ENCODE measurements at places on chromosomes 13 and 19.
A peak's percentile ranks its signal among the peaks of the same experiment; 100 is the strongest.

DNA sequence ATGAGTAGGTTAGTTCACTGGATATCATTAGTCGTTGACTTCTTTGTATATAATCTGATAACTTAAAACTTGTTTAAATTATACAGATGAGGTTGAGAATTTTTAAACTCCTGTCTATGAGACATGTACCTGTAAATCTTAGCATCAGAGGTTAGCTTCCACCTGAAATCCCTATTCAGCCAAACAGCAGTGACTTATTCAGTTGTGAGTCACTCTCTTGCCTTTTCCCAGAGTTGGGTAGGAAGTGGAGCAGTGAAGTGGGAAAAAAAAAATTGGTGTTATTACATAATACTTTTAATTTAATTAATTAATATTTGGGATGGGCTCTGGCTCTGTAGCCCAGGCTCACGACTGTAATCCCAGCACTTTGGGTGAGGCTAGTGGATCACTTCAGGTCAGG lies 32.9 kb downstream of the ZNF701 start:
- no peak for DNase-seq

DNA sequence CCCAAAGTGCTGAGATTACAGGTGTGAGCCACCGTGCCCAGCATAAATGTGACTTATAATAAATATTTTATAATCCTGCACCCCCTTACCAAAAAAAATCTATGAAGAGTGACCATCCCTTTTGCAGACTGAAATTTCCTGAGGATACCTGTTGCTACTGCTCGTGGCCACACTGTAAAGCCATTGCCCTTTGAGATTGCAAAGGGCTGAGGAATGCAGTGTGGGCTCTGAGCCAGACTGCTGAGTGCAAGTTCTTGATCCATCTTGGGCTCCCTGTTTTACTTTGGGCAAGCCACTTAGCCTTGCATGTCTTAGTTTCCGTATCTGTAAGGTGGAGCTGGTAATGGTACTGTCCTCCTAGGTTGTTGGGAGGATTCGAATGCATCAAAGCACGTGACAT lies 23.4 kb downstream of the SIPA1L3 start:
- DNase-seq, result no peak

- DNase-seq, result peak; percentile 5
These were observed 91.7 kb downstream of the TSHZ3 start for GRCh38 chr19:31257426-31258130.

- peak; percentile 46 for DNase-seq
These were observed 5.6 kb upstream of the GATAD2A start for GRCh38 chr19:19399733-19400433.

- no peak for DNase-seq
These were observed 204.6 kb upstream of the TSHZ3 start for GRCh38 chr19:31553846-31554215.

GRCh38 chr13:73985783-73986182 lies 148.4 kb downstream of the KLF12 start:
- no peak for DNase-seq

GRCh38 chr13:67408798-67409197 lies 178.7 kb upstream of the PCDH9 start:
- DNase-seq, result no peak

- DNase-seq, result no peak
These were observed 710.3 kb upstream of the SLITRK5 start for GRCh38 chr13:86960876-86961275.

- DNase-seq, result no peak
These were observed 82.2 kb downstream of the HS6ST3 start for GRCh38 chr13:96172066-96172465.

GRCh38 chr19:18503337-18503970 lies 18.4 kb downstream of the ELL start:
- DNase-seq, result no peak

GRCh38 chr13:73092829-73093228 lies 34.0 kb downstream of the KLF5 start:
- no peak for DNase-seq

- DNase-seq, result peak; percentile 11
These were observed 161.5 kb downstream of the MZT1 start for GRCh38 chr13:72565893-72566292.

DNA sequence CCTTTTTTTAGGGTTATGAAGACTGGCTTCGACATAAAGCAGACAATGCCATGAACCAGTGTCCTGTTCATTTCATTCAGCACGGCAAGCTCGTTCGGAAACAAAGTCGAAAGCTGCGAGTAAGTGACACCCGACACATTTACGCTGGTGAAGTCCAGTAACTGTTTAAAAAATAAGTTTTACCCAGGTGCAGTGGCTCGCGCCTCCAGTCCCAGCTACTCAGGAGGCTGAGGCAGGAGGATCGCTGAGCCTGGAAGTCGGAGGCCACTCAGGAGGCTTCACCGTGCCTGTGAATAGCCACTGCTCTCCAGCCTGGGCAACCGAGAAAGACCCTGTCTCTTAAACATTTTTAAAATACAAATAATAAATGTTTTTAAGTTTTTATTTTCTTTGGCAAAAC lies 120.8 kb downstream of the ATP11A start:
- DNase-seq, result no peak

- no peak for DNase-seq
These were observed 807.1 kb downstream of the DIAPH3 start for GRCh38 chr13:59356607-59357006.

GRCh38 chr19:46381756-46382345 lies 31.5 kb downstream of the CCDC8 start:
- no peak for DNase-seq

DNA sequence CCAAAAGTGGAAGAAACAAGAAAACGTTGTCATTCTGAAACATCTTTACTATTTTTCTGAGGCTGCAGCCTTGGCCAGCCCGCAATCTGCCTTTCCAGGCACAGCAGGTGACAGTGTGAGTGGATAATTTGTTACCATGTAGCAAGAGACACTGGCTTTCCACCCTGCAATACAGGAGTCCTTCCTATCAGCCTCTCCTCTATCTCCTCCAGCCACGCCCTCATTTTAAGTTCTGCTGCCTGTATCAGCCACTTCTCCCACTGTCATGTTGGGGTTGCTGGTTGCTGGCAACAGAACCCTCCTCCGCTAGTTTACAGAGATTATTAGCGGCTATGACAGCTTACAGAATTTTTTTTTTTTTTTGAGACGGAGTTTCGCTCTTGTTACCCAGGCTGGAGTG lies 7.7 kb upstream of the LGALS7 start:
- DNase-seq, result no peak

- no peak for DNase-seq
These were observed 42.0 kb downstream of the SERTM1 start for GRCh38 chr13:36715841-36716240.

DNA sequence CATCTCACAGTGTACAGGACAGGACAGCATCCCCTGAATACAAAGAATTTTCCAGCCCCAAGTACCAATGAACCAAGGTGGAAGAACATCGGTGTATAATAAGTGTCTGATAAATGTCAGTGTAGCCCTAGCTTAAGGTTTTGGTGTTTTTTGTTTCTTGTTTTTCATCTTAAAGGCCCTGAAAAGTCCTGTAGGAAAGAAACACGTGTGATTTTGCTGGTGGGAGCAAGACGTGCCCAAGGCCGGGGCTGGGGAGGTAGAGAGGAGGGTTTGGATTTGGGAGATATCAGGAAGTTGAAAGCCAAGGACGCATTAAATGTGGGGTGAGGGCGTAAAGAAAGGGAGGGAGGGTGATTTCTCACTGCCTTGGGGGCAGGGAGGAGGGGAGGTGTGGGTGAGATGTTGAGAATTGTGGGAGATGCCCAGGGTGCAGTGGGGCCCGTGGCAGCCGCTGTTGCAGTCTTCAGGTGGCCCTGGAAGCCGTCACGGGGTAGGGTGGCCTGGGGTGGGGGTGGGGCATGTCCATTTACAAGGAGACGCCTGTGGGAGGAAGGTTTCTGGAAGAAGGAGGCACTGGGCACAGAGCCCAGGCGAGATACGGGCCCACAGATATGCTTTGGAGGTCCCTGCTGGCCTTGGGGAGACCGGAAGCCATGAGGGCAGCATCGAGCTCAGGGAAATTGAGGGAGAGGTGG lies 6.7 kb downstream of the CAMSAP3 start:
- DNase-seq, result peak; percentile 12

DNA sequence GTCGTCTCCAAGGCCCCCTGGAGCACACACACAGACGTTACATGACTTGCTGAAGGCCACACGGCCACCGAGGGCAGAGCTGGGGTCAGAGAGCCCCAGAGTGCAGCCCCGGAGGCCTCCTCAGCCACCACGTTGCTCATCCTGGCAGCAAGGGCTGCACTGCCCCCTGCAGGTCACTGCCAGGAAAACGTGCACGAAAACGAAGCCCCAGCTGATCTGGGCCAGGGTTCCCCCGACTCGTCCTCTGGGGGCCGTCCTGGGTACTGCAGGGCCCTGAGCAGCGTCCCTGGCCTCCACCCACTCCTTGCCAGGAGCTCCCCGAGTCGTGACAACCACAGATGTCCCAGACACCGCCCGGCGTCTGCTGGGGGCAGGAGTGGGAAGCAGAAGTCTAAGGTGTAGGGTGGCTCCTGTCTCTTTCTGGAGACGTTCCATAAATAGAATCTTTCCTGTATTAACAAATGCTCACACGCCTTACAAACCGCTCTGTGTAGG lies 3.4 kb downstream of the TPGS1 start:
- peak; percentile 93 for DNase-seq

GRCh38 chr19:50759886-50760285 lies 10.4 kb upstream of the GPR32 start:
- DNase-seq, result no peak

GRCh38 chr13:40060296-40061007 lies 405.0 kb downstream of the COG6 start:
- DNase-seq, result no peak

GRCh38 chr13:26048741-26049140 lies 3.1 kb downstream of the SHISA2 start:
- DNase-seq, result peak; percentile 45

- no peak for DNase-seq
These were observed 58.1 kb upstream of the KLF2 start for GRCh38 chr19:16266586-16266942.

GRCh38 chr13:113013878-113014751 lies 45.1 kb downstream of the MCF2L start:
- DNase-seq, result no peak

DNA sequence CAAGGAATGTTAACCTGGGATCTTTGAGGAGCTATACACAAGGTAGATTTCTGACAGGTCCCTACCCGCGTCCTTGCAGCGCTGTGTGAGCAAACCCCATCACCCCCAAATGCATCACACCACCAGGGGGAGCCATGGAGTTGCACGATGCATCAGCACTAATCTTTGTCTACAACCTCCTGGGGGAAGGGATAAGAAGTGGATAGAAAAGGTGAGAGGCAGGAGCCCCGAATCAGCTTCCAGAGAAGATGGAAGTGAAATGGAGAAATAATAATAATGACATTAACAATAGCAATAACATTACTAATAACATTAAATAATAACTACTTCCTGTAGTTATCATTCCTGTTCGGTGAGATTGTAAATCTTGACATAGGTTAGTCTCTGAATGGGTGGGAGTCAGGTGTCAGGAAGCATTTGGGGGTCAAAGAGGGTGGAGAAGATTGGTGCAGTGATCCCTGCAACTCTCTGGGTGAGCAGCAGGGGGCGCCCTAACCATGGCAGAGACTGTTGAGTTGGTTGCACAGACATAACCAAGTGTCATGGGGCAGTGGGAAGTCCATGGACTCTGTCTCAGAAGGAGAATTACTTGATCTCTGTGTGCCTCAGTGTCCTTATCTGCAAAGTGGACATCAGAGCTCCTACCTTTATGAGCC lies 16.5 kb downstream of the SIGLEC7 start:
- peak; percentile 47 for DNase-seq

DNA sequence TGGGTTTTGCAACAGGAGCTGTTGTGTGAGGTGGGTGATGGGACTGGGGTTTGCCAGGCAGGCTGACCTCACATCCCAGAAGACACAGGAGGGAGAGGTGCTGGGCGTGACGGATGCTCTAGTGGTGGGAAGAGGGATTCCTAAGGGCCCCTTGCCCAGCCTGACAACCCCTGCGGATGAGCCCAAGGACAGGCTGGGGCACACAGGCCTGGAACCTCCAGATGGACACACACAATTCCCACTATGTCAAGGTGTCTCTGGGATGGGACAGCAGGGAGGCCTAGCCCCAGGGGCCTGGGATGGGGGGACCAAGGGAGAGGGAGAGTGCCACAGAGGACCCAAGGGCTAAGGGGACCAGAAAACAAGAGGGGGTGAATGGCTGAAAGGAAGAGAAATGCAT lies 191.5 kb downstream of the ZNF536 start:
- DNase-seq, result no peak

DNA sequence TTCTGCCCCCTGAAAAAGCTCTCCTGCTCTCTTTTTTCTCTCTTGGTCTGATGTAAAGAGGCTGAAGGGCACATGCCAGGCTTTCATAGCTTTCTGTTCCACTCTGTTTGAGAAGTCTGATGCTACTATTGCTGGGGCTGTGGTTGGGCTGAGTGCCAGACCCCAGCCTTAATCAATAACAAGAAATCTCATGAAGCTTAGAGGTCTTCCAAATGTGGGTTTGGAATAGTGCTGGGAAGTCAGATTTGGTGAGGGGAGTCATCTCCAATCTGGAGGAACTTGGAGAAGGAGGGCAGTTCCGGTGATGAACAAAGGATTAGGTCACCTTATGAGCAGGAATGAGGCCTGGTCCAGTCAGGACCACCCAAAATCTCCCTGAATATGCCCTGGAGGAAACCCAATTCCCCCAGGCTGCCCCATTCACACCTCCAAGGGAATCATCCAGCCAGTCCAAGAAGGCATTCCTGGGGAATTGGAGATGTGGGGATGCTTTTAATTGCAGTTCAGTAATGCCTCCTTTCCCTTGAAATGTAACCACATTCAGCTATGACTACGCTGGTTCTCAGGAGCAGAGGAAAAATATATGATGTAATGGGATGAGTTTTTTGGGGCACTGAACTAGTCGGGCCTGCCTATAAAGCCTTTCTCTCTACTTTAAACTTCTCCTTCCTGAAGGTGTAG lies 102.0 kb downstream of the STARD13 start:
- no peak for DNase-seq

- no peak for DNase-seq
These were observed 23.2 kb upstream of the CRTC1 start for GRCh38 chr19:18660051-18660910.

- no peak for DNase-seq
These were observed 246.5 kb downstream of the FGF9 start for GRCh38 chr13:21917086-21918015.

GRCh38 chr13:98541701-98542203 lies 35.2 kb downstream of the STK24 start:
- peak; percentile 74 for DNase-seq

- no peak for DNase-seq
These were observed 423.6 kb downstream of the NDFIP2 start for GRCh38 chr13:79904581-79904980.
